ENCODE measurements at places on chromosomes 6 and 20. TPM values are rescaled to one million over a fixed set of nuclear protein-coding genes. Genes with fewer than 3 reads are reported as not detected.

- no peaks in the 10 kb centered on the region for H3K4me1 ChIP-seq
- no peak overlapping the region for H3K4me3 ChIP-seq
- no peaks in the 10 kb centered on the region for H3K36me3 ChIP-seq
- peaks cover 2% of the 10 kb centered on the region for H3K27me3 ChIP-seq
- no peak for DNase-seq
- H3K27ac ChIP-seq, result no peak overlapping the region
Observed at GRCh38 chr20:32972181-32973076, 31.8 kb downstream of the SUN5 start.

GRCh38 chr6:80186082-80186481 is 79.6 kb downstream of the BCKDHB start:
- no peak overlapping the region for H3K27ac ChIP-seq
- DNase-seq, result no peak
- no peak overlapping the region for H3K4me3 ChIP-seq
- H3K27me3 ChIP-seq, result peaks cover 1% of the 10 kb centered on the region

GRCh38 chr6:146050168-146050567 is 21.3 kb downstream of the GRM1 start:
- no peaks in the 10 kb centered on the region for H3K36me3 ChIP-seq
- no peak for DNase-seq
- no peak overlapping the region for H3K27ac ChIP-seq
- H3K4me3 ChIP-seq, result no peak overlapping the region

DNA sequence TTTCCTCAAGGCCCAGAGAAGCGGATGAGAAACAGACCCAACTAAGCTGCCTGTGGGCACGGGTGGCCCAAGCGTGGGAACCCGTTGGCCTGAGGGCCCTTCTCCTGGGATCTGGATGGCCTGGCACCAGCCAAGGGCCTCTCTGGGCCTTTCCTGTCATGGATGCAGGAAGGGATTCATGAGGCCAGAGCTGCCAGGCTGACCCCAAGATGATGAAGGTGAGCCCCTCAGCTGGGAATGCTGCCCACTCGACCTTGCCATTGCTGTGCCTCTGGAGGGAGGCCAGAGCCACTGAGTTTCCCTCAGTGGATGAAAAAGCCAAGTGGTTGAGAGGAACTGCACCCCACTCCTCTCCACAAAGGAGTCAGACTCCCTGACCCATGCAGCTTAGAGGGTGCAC is 171.2 kb downstream of the VEGFA start:
- no peak for DNase-seq
- H3K36me3 ChIP-seq, result peaks cover 8% of the 10 kb centered on the region
- no peak overlapping the region for H3K4me3 ChIP-seq
- peaks cover 2% of the 10 kb centered on the region for H3K4me1 ChIP-seq
- H3K27ac ChIP-seq, result no peak overlapping the region
- peaks cover 3% of the 10 kb centered on the region for H3K27me3 ChIP-seq

DNA sequence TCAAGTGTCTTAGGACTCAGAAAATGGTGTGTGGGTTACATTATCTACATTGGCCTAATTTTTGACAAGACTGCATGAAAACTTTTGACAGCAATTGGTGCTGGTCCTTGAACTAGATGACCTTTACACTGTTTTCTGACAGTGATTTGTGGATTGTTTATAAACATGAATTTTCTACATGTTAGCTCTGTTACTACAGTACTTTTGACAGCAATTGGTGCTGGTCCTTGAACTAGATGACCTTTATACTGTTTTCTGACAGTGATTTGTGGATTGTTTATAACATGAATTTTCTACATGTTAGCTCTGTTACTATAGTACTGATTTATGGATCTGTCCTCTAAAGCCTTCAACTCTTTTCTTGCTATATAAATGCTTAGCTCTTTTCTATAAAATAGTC is 16.7 kb downstream of the KCTD20 start:
- H3K4me3 ChIP-seq, result no peak overlapping the region
- H3K4me1 ChIP-seq, result no peaks in the 10 kb centered on the region
- no peak overlapping the region for H3K27ac ChIP-seq
- H3K36me3 ChIP-seq, result no peaks in the 10 kb centered on the region
- H3K27me3 ChIP-seq, result no peaks in the 10 kb centered on the region
- DNase-seq, result no peak

GRCh38 chr6:157538168-157538567 is 157.2 kb downstream of the ZDHHC14 start:
- peaks cover 32% of the 10 kb centered on the region for H3K4me1 ChIP-seq
- DNase-seq, result no peak
- no peak overlapping the region for H3K27ac ChIP-seq
- H3K27me3 ChIP-seq, result peaks cover 7% of the 10 kb centered on the region
- peaks cover 8% of the 10 kb centered on the region for H3K36me3 ChIP-seq
- H3K4me3 ChIP-seq, result no peak overlapping the region

GRCh38 chr6:34094474-34095135 is 51.3 kb downstream of the GRM4 start:
- no peak for DNase-seq
- peaks cover 10% of the 10 kb centered on the region for H3K27me3 ChIP-seq
- no peaks in the 10 kb centered on the region for H3K36me3 ChIP-seq
- no peak overlapping the region for H3K4me3 ChIP-seq
- peaks cover 17% of the 10 kb centered on the region for H3K4me1 ChIP-seq

GRCh38 chr6:32970413-32971241 is 2.2 kb downstream of the BRD2 start:
- H3K4me3 ChIP-seq, result peak overlapping the region; percentile 99
- peak overlapping the region; percentile 100 for H3K27ac ChIP-seq
- H3K4me1 ChIP-seq, result peaks cover 21% of the 10 kb centered on the region
- H3K27me3 ChIP-seq, result peaks cover 34% of the 10 kb centered on the region
- H3K36me3 ChIP-seq, result peaks cover 5% of the 10 kb centered on the region

- H3K36me3 ChIP-seq, result peaks cover 4% of the 10 kb centered on the region
- peaks cover 2% of the 10 kb centered on the region for H3K27me3 ChIP-seq
- DNase-seq, result no peak
Observed at GRCh38 chr20:53331151-53331973, 262.3 kb downstream of the ZNF217 start.

DNA sequence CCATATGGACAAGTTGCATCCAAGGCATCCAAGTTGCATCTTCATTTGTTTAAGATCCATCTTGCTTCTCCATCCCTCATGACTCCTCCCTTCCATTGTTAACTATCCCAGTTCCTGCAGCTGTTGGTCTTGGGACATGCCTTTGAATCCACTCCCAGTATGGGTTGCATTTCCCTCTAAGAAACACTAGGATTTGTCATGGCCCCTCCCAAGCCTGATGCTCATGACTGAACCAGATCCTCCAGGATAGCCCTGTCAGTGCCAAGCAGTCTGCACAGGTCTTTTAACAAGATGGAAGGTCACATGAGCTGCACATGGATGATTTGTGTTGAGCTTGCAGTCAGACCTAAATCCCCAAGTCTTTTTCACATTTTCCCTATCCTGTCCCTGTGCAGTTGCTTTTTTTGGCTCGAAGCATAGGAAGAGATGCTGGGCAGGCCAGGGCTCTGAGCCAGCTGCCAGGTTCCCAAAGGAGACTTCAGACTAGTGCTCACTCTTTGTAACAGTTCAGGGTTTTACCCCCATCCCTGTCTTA is 4.2 kb downstream of the PPP2R5D start:
- H3K36me3 ChIP-seq, result no peaks in the 10 kb centered on the region
- peaks cover 3% of the 10 kb centered on the region for H3K27me3 ChIP-seq
- DNase-seq, result no peak
- H3K4me1 ChIP-seq, result peaks cover 13% of the 10 kb centered on the region

DNA sequence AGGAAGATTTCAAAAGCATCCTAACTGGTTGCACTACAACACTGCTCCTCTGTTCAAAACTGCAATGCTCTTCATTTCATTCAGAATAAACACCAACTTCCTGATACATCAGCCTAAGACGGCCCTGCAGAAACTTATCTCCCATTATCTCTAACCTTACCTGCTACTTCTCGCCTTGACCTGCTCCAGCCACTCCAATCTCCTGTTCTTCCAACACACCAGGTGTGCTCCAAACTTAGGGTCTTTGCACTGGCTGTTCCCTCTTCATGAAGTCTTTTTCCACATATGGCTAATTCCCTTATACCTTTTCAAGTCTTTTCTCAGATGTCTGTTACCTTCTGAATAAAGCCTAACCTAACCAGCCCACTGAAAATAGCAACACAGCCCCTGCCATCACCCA is 32.1 kb downstream of the PHIP start:
- H3K36me3 ChIP-seq, result no peaks in the 10 kb centered on the region
- no peak overlapping the region for H3K4me3 ChIP-seq
- no peak overlapping the region for H3K27ac ChIP-seq
- no peaks in the 10 kb centered on the region for H3K27me3 ChIP-seq
- H3K4me1 ChIP-seq, result peaks cover 2% of the 10 kb centered on the region

DNA sequence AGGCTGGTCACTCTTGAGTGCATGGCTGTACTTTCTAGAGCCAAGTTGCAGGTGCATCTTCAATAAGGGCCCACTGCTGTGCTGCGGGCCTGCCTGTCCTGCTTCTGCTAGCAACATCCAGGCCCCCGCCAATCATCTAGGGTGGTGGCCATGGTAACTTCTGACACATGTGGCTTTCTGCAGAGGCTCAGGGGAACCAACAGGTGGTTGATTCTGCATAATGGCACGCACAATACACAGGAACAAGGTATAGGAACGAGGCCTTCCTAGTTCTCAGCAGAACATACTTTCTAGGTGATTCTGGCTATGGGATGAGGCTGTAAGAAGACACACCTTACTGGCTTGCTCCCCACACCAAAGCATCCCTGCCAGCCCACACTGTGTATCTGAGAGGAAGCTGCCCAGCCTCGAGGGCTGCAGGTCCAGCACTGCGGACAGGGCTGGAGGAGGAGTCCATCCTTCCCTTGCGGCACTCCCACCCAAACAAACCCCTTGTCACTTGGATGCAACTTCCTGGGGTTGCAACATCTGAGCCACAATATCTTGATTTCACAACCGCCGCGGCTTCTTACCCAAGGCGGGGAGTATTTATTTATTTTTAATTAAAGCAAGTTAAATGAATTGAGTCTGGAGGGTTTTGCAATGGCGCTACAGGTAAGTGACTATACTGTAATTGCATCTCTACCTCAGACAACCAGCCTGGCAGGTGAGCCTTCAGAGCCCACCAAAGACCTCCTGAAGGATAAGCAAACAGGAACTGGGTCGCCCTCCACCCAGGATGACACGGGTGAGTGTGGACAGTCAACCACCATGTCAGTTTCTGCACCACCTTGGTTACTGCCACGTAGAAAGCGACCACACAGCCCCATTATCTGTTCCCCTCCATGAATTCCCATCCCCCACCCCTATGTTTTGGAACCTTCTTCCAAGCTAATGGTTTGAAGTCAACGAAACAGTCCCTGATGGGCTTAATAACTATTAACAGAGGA is 49.6 kb downstream of the SULF2 start:
- no peak for DNase-seq
- H3K36me3 ChIP-seq, result peaks cover 21% of the 10 kb centered on the region
- H3K4me1 ChIP-seq, result peaks cover 2% of the 10 kb centered on the region

DNA sequence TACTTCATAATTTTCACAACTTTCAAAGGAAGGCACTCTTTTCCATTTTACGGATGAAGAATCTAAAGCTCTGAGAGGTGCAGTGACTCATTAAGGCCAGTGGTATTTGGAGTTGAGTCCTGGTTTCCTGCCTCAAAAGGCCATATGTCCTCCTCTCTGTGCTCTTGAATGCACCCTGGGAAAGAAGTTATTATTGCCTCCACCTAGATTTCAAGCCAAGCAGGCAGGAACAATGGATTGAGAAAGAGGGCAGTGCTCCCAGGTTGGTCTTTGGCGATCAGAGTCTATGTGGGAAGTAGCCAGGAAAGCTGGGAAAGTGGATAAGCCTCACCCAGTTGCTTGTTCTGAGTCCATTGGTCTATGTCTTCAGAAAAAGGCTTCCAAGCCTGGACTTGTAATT is 165.0 kb downstream of the MAFB start:
- no peaks in the 10 kb centered on the region for H3K4me1 ChIP-seq
- DNase-seq, result no peak
- H3K4me3 ChIP-seq, result no peak overlapping the region

DNA sequence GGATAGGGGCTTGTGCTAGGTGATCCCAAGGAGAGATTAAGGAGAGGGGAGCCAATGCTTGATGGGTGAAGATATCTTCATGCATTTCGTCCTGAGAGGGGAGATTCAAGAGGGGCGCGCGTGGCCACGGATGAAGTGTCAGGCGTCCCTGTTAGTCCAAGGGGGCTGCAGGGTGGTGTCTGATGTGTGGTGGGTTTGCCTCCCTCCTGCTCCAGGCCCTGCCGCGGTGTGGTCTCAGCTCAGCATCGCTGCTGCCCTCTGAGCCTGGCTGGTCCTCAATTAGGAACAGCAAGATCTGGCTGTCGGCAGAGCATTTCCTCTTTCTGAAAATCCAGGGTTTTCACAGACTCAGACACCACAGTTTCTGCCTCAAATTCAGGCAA is 318.0 kb downstream of the THBS2 start:
- no peaks in the 10 kb centered on the region for H3K36me3 ChIP-seq
- DNase-seq, result no peak
- no peak overlapping the region for H3K27ac ChIP-seq

DNA sequence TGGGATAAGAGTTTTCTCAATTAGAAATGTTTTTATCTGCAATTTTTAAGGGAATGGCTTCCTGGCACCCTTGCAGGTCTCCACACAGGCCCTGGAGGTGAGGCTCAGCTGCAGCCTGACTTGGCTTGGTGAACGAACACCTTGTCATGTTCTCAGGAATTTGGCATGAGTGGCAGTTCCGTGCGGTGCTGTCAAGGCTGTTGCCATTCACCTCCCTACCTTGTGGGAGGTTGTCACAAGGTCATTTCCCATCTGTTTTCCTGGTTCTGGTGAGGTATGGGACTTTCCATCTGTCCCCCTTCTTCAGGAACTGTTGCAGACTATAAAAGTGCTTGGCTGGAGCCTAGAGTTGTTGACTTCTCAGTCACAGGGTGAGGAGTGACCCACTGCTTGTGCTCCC is 82.9 kb downstream of the ELOVL4 start:
- H3K27ac ChIP-seq, result peak overlapping the region; percentile 34
- no peaks in the 10 kb centered on the region for H3K36me3 ChIP-seq
- H3K4me1 ChIP-seq, result peaks cover 48% of the 10 kb centered on the region
- no peaks in the 10 kb centered on the region for H3K27me3 ChIP-seq

- no peak for DNase-seq
- peaks cover 13% of the 10 kb centered on the region for H3K27me3 ChIP-seq
- H3K36me3 ChIP-seq, result peaks cover 28% of the 10 kb centered on the region
- H3K27ac ChIP-seq, result no peak overlapping the region
- H3K4me1 ChIP-seq, result peaks cover 12% of the 10 kb centered on the region
Observed at GRCh38 chr20:48774696-48775095, 53.1 kb downstream of the PREX1 start.

- H3K27ac ChIP-seq, result no peak overlapping the region
- H3K27me3 ChIP-seq, result no peaks in the 10 kb centered on the region
- no peak overlapping the region for H3K4me3 ChIP-seq
- H3K4me1 ChIP-seq, result peaks cover 18% of the 10 kb centered on the region
- DNase-seq, result no peak
Observed at GRCh38 chr6:100160930-100161329, 166.9 kb upstream of the MCHR2 start.

PRR18 gene
- total RNA-seq, result not detected

PNRC1 gene
- 91.4 TPM for total RNA-seq

BNIP5 gene
- total RNA-seq, result not detected

EYA2 gene
- 94.1 TPM for total RNA-seq

GPSM3 gene
- total RNA-seq, result 3.2 TPM

PSMB9 gene
- not detected for total RNA-seq

C20orf144 gene
- total RNA-seq, result not detected

SNAP25 gene
- 61.0 TPM for total RNA-seq

Data from glutamatergic neuron (in vitro differentiated cells).